Fibroblast of skin of left biceps (primary cell): ENCODE measurements at places on chromosomes 12 and 14.

GRCh38 chr12:293199-293598 lies 30.6 kb upstream of the SLC6A13 start:
- DNase-seq, result no peak

DNA sequence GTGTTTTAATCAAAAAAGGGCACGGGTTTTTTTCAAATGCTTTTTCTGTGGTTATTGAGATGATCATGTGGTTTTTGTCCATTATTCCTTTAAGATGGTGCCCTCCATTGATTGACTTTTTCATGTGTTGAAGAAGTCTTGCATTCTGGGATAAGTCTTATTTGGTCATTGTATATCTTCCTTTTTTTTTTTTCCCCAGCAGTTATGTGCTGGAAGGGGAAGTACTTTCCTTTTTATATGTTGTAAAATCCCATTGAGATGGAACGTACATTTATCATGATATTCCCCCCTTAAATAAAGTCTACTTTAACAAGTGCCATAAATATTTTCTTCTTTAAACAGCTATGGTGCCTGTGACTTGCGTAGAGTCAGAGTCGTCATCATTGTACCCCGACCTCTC lies 24.8 kb upstream of the MUCL1 start:
- no peak for DNase-seq

DNA sequence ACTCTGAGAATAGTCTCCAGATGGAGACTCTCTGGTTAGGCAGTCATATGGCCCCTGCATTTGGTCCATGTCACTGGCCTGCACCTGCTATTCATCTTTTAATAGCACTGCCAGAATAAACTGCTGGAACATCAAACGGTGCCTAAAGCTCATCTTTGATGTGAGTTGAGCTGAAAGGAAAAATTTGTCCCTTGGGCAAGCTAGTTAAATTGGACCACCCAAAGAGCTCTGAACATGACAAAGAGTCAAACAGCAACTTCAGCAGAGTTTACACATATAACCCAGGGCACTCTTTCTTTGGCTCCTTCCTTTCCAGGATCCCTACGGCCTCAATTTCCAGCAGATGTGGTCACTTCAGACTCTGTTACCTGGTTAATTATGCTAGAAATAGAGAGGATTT lies 269.9 kb downstream of the RPL10L start:
- no peak for DNase-seq

DNA sequence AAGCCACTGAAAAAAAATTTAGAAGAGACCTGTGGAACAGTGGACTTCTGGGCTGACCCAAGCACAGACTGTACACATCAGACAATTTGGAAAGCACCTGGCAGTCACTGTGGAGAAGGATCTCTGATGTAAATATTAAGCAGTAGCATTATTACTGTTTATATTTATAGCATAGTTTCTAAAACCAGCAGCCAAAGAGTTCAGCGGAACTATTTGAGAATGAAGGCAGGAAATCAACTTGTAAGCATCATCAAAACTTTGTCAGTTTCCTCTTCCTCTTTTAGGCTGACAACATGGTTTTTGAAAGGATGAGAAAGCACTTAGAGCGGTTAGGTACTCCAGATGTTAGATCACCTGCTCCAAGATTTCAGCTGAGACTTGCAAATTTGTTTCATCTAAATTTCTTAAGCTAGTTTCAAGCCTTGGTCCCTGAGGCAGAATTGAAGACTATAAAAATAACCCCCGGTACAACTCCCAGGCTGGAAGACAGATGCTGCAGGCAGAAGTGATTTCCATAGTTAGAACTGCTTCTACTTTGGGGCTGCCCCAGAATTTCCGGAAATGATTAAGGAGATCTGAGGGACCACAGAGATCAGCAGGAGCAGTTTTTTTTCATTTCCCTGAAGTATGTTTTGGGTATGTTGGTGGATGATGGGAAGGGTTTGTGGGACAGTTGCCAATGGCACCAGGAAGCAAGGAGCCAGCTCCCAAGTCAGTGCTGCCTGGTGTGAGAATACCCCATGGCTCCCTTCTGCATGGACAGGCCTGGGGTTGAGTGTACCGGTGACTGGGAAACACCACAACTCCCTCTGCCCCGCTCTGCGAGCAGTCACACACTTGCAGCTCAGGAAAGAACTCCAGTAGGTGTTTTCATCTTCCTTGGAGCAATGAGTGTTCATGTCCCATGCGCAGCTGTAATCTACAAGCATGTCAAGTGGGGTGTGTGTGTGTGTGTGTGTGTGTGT lies 354.5 kb downstream of the NUAK1 start:
- DNase-seq, result no peak

DNA sequence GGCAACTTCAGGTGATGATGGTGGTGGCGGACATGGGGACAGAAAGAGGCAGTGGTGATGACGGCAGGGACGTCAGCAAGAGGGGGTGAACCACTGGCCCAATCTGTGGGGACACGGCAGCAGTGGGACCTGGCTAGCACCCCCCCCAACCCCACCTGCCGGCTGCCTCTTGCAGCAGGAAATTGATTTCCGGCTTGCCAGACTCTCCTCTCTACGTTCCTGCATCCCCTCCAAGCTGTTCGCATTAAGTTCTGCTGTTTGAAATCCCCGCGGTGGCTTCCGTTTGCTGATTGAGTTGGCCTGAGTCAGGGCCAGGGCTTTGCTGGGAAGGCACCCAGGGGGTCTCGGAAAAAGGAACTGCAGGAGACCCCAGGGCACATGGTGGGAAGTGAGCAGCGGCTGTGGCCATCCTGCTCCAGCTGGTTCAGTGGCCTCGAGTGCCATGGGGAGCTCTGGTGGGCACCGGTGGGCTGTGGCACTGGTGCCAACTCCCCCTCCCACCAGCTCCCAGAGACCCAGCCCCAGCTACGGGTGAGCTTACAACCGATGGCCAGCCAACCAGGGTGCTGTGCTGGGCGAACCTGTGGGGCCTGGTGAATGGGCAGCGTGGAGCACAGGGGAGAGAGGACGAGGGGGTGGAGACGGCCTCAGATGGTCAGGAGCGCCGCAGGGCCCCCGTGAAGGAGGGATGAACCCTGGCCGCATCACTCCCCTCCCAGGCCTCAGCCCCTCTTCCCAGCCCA lies 14.6 kb upstream of the NUDT14 start:
- no peak for DNase-seq

GRCh38 chr12:65640489-65640901 lies 183.8 kb upstream of the HMGA2 start:
- peak; percentile 43 for DNase-seq
